Ammon's horn (tissue), 1 donor: ENCODE measurements at places on chromosomes 1 and 21.

DNA sequence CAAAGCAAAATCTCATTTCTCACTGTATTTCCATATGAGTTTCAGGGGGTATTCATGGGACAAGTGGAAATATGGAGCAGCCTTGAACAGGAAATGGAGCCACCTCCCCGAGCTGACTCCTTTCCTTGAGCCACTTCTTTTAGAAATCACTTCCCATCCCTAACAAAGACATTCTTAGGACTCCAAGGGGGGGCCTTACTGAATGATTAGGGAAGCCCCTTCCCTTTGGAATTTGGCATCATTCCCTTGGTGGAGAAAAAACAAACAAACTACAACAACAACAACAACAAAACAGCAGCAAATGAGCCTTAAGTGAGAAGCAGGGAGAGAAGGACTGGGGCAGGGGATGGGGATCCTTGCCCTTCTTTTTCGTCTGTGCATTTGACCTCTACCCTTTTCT is 278.3 kb downstream of the ZNF648 start:
- no peak for DNase-seq

DNA sequence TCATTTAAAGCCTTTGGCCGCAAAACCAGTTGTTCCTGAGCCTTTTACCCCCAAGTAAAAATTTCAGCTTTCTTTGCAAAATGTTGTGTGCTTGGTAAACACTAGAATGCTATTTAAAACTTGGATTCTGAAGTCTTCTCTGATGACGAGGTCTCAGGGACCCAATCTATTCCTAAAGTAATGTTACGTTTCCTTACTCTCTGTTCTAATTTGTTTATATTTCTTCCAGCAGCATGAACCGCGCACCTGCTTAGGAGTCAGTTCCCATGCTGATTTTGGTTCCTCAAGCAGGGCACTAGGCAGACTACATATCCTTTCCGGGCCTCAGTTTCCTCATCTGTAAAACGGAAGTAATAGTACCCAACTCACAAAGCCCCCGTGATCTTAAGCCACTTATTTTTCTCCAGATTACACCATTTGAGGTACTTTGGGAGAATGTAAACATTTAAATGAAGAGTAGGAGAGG is 969 bp upstream of the ALDH4A1 start:
- DNase-seq: no peak

DNA sequence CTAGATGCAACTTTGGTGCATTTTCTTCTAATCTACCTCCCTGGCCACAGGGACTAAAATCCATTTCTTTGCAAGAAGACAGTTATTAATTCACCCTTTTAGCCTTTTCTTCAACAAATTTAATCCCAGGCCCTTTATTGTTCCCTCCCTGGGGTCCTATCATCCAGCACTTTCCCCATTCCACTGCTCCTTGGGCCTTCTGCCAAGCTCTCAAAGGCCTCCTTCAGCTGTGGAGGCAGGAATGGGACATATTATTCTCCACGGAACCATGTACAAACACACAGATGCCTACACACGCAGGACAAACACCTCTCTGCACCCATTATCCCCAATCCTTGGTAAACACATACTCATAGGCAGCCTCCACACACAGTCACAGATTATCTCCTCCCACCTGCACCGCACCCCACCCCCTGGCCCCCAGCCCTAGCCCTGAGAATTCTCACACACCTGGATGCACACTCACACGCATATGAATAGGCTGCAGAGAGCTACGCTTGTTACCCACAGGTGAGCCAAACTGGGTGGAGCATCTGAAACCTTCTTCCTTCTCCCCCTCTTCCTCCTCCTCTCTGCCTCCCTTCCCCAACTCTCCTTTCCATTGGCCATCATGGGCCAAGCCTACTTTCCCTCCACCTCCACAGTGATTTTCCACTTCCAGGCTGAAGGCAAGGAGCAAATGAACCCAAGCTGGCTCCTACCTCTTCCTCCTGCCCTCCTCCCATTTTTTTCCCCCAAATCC is 11.7 kb downstream of the TAGLN2 start:
- no peak for DNase-seq

DNA sequence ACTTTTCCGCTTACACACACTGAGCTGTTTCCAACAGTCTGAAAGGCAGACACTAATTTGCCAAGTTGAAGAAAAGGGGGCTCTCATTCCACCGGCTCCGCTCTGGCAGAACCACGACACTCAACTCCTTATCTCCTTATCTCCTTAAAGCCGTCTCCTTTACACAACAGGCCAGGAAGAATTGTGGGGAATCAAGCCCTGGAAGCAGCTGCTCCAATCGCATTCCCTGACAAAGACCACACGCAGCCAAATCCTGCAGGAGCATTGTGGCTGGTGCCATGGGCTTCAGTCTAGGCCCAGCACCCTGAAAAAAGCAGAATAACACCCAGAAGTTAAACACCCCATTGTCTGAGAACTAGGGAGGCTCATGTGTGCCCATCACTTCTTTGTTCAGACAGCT is 24.1 kb downstream of the SUSD4 start:
- DNase-seq: no peak

- DNase-seq: no peak
Observed at GRCh38 chr1:25073640-25074270, 143.7 kb upstream of the RUNX3 start.

GRCh38 chr1:206713910-206714312 is 29.2 kb downstream of the MAPKAPK2 start:
- DNase-seq: no peak

DNA sequence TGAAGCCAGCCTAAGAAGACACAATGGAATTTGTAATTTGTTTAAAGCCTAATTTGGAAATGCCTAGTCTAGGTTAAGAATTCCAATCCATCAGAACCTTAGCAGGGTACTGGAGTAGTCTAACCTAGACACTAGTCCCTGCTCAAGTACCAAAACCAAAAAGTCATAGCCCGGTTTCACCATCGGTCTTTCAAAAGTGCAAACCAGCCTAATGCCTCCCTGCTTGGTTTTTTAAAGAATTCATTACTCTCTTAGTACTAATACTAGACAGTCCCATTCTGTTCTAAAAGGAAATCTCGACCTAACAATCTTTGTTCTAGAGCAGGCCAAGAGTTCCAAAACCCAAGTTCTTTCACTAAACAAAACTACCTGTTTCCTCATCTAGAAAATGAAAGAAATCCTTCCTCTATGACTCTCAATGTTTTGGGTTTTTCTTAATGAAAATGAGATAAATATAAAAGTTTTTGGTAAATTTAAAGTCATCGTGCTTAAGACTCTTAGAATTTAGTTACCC is 2.6 kb downstream of the PUM1 start:
- DNase-seq: no peak

DNA sequence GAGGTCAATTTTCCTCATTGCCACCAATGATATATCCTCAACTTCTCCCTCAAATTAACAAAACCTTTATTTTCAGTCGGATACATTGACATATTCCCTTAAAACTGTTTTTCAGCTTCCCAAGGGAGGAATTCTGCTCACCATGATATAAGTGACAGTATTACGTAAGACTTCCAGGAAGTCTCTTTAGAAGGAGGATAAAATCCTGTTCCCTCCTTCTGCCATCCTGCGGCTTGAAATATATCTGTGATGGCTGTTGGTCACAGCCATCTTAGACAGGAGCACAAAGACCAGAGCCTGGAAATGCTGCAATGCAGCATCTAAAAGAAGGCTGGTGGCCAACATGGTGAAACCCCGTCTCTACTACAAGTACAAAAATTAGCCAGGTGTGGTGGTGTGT is 270.4 kb downstream of the GPATCH2 start:
- no peak for DNase-seq

- no peak for DNase-seq
Observed at GRCh38 chr1:17447501-17447992, 8.1 kb upstream of the RCC2 start.

DNA sequence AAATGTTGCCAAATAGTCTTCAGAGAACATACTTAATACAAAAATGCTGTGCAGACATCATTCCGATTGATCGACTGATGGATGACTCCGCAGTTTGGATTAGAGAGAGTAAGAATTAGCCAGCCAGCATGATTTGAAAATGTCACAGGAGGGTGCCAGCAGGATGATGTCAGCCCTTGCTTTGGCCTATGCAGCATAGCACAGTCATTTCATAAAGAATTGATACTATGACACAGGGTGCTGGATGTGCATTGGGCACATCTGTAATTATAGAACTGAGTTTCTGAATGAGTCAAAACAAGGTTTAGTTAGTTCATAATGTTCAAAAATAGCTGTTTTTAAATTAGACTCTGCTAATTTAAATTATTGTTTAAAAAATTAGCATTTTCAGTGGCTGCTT is 21.6 kb upstream of the TRAF5 start:
- DNase-seq: peak; percentile 49

- DNase-seq: no peak
Observed at GRCh38 chr1:202619505-202619904, 90.7 kb downstream of the SYT2 start.

GRCh38 chr1:101105877-101106276 is 80.3 kb upstream of the DPH5 start:
- DNase-seq: no peak

DNA sequence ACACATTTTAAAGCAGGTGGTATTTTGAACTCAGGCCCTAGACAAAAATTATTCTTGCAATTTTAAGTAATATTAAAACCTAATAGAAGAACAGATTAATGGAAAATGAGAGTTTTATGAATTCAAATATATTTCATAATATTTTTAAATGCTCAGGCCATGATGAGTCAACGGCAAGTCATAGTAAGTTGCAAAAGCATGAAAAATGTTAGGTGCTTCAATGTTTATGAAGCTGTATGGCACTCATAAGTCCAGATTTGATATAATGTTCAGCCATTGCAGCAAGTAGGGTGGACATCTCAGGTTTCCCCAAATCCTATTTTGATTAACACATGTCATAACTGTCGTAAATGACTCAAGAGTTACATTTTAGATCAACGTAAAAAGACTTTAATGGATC is 112.6 kb downstream of the GRIK1 start:
- no peak for DNase-seq
